Left ventricle myocardium inferior (tissue), 1 donor: ENCODE measurements at places on chromosomes 13 and 19. TPM values are rescaled to one million over a fixed set of nuclear protein-coding genes. Genes with fewer than 3 reads are reported as not detected.

DNA sequence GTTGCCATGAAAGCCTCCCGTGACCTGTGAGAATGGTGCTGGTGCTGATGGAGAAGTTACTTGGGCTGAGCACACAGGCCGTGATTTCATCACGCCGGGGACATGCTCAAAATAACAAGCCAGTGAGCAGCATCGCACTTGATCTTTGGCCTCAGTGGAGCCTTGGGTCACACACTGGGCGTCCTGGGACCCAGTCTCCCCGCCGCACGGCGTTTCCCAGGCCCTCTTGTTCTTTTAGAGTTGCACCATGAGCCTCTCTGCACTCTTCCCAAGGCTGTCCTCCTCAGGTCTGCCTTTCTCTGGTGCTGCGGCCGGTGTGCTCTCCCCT is 9.5 kb upstream of the NDUFS7 start:
- peak; percentile 46 for DNase-seq
- H3K4me3 ChIP-seq, result no peak overlapping the region
- H3K36me3 ChIP-seq, result peaks cover 68% of the 10 kb centered on the region
- H3K27ac ChIP-seq, result peak overlapping the region; percentile 90
- H3K27me3 ChIP-seq, result no peaks in the 10 kb centered on the region

Gene PTOV1
- total RNA-seq, result 104 TPM

Gene PPFIA3
- 5.7 TPM for total RNA-seq

Gene OR4F17
- total RNA-seq, result not detected

Gene HS6ST3
- total RNA-seq, result 2.0 TPM

Gene HIPK4
- total RNA-seq, result not detected

GRCh38 chr13:71474936-71475335 is 392.1 kb downstream of the DACH1 start:
- H3K27ac ChIP-seq, result no peak overlapping the region
- H3K4me1 ChIP-seq, result no peaks in the 10 kb centered on the region
- H3K4me3 ChIP-seq, result no peak overlapping the region
- H3K27me3 ChIP-seq, result no peaks in the 10 kb centered on the region
- no peaks in the 10 kb centered on the region for H3K36me3 ChIP-seq

Gene C1QTNF9B
- 2.1 TPM for total RNA-seq
